ENCODE measurements at places on chromosomes 12 and 14. TPM values are rescaled to one million over a fixed set of nuclear protein-coding genes. Genes with fewer than 3 reads are reported as not detected.

Gene RPL10L
- not detected for total RNA-seq

Gene ERGIC2
- total RNA-seq: 55.3 TPM

Gene RND1
- 6.1 TPM for total RNA-seq

Gene TAS2R46
- 0.89 TPM for total RNA-seq

Gene CACNA2D4
- total RNA-seq: 0.72 TPM

Gene PPM1H
- 3.7 TPM for total RNA-seq

Gene SLC7A8
- 9.4 TPM for total RNA-seq

Gene BLOC1S1
- 111 TPM for total RNA-seq

Gene ACOT4
- total RNA-seq: 0.98 TPM
